ENCODE measurements at places on chromosomes 12 and 14. TPM values are rescaled to one million over a fixed set of nuclear protein-coding genes. Genes with fewer than 3 reads are reported as not detected.

GRCh38 chr12:87150969-87151662 is 878.1 kb downstream of the C12orf50 start:
- no peak for DNase-seq

GRCh38 chr12:83346333-83346732 is 659.6 kb downstream of the TMTC2 start:
- DNase-seq: no peak

- no peak for DNase-seq
These were observed 47.0 kb downstream of the TMEM132C start for GRCh38 chr12:128313931-128314330.

GSKIP gene
- 29.2 TPM for total RNA-seq

DNA sequence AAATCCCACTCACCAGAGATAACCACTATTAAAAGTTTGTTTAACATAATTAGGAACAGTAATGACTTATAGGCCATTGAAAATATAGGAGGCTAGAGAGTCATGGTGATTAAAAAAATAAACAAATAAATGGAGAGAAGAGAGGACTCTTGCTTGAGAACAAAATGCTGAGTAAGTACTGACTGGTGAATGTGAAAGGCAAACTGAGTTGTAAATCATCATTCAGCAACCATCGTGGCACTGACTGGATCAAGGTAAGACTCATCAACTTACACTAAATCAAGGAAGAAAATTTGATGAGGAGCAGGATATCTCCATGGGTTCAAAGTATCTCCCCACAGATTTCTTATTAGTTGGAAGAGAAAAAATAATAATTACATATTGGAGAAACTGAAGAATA is 14.1 kb upstream of the YBX3 start:
- DNase-seq: no peak

DNA sequence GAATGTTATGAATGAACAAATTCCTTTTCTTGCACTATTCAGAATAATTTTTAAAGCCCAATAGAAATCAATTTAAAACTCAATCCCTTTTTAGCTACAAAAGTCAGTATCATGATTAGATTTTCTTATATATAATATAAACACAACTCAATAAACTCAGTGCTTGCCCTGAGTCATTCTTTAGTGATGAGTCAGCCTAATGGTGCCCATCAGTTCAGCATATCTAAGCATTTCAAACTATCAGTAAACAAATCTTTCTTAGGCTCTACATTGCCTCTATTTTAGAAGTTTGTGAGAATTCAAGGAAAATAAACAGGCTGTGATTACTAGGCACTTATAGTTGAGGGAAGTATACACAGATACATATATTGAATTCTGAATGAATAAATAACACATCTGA is 179.6 kb downstream of the NELL2 start:
- DNase-seq: no peak

PLXNC1 gene
- total RNA-seq: 19.0 TPM

OR6S1 gene
- not detected for total RNA-seq

DNA sequence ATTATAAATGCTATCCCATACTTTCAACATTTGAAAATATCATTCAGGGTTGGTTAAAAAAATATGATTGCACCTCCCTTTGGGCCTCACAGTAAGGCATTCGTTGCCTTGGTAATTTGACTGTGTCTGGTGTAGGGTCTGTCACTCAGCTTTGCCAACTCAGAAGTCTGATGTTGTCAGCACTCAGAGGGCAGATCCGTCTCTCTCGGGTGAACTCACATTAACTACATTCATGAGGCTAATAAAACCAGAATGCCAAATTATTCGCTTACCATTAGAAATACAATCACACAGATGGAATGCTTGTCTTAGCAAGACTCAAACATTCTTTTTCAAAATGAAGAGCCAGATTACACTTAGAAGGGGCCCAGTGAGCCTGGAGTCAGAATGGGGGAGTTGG is 53.0 kb downstream of the NPAS3 start:
- DNase-seq: no peak

MDM1 gene
- total RNA-seq: 60.7 TPM

SLC6A12 gene
- total RNA-seq: 0.21 TPM

DNA sequence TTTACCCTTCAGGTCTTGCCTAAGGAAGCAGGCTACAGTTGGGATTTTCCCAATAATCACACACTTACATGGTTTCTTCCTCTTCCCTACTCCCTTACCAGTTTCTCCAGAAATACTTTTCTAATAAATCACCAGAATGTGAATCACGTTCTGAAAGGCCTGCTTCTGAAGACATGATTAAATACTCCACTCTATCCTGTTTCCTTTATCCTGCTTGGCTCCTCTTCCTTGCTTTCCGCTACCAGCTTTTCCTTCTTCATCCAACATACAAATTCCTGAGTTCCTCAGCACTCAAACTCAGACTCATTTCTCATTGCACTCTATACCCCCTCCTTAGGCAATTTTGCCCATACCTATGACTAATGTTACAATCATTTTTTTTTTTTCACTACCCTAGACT is 118.3 kb downstream of the MGAT4C start:
- no peak for DNase-seq
